Endothelial cell (in vitro differentiated cells): ENCODE measurements at places on chromosomes 7 and 10.

DNA sequence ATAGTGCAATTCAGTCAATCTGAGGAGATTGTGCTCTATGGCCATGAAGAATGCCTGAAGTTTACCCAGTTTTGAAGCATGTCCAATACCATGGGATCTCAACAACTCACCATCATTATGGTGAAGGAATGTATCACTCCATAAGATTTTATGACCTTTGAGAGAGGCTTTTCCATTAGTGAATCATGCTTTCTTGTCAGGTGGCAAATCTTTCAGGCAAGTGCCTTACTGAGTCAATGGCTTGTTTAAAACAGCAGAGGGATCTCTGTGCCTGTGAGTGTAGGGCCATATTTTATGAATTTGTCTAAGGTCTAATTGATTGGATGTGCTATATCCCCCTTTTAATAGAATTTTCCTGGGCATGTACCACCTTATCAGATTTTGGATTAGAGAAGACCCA is 131.5 kb downstream of the CCDC7 start:
- no peak for DNase-seq

- no peak for DNase-seq
Measured at GRCh38 chr7:19852192-19852591, 78.8 kb upstream of the TMEM196 start.

- no peak for DNase-seq
Measured at GRCh38 chr7:88109612-88110011, 110.2 kb downstream of the SRI start.

DNA sequence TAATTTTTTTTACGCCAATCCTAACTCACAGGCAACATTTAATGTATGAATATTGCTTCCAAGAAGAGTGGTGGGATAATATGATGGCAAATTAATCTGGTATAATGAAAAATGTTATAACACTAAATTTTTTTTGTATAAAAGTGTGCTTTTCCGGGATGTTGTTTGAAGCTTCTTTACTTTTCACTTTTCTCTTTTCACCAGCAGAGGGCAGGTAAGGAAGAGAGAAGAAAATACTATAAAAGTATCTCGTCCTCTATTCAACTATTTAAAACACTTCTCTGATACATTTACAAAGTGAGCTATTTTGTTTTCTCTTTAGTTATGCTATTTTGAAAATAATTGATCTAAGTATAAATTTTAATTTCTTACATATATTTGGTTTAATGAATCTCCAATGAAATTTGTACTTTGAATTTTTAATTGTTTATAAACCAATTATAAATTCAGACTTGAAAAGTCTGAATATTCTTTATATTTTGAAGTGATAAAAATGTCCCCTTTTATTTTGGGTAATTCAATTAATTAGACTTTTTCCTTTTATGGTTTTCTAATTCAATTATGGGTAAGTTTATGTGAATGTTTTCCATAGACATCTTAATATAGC is 20.7 kb upstream of the CFTR start:
- DNase-seq: no peak

DNA sequence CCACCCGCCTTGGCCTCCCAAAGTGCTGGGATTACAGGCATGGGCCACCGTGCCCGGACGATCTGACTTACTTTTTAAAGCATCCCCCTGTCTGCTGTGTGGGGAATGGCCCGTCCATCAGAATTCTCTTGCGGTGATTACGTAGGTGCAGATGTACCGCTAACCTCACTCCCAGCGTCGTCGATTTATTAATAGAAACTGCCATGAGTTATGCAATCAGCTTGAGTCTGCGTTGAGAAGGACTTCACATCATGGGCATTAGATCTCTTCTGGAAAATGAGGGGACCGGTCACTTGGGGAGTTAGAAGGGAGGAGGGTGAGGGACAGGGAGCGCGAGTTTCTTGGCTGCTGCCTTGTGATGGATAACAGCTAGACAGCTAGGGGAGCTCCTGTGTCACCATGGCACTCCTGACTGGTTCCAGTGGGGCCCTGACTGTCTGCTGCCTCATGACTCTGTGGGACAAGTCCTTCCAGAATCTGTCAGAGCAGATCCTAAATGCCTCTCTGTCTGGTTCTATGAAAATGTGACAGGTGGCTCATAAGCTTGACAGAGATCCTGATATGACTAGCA is 35.2 kb downstream of the POR start:
- no peak for DNase-seq

DNA sequence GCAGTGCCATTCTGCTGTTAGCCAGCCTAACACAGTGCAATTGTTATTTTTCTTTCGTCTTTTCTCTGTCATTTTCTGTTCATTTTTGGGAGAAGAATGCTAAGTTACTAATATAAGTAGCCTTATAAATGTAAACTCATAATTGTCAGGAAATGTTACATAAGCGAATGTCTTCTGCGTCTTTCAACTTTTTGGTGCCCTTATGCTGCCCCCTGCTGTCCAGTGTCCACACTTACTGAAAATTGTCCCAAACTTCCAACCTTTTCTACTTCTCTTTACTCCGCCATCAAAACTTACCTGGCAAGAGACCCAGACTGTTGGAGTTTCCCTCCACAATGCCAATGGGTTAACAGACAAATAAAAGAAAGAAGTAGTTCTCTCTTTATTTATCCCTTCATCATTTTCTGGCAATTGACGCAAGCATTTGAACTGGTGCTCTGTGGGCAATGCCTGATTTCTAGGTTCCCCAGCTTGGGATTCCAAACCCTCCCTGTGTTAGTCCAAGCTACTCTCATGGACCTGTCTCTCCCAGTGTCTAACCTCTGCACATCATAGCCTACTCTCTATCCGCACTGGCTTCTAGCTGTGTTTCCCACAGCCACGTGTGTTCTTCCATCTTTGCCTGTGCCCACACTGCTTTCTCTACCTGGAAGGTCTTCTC is 21.0 kb upstream of the EPC1 start:
- DNase-seq: peak; percentile 61

DNA sequence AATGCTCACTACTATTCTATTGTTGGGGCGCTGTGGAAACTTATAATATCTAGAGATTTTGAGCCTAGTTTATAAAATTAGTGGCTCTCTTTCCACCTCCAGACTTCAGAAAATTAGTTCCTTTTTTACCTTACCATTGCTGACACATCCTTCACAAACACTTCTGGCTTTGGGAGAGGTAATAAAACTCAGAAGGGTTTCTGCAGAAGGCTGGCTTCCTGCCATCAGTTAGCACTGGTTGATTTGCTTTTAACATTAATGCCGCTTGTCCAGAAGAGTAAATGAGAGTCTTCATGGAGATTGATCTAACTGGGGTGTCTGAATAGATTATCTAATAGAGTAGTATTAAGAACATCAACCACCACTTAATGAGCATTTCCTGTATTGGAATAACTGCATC is 20.3 kb downstream of the ACSM6 start:
- DNase-seq: no peak

GRCh38 chr7:43585562-43585961 is 2.7 kb downstream of the STK17A start:
- DNase-seq: no peak

GRCh38 chr7:139450851-139451250 is 32.6 kb downstream of the KLRG2 start:
- no peak for DNase-seq

DNA sequence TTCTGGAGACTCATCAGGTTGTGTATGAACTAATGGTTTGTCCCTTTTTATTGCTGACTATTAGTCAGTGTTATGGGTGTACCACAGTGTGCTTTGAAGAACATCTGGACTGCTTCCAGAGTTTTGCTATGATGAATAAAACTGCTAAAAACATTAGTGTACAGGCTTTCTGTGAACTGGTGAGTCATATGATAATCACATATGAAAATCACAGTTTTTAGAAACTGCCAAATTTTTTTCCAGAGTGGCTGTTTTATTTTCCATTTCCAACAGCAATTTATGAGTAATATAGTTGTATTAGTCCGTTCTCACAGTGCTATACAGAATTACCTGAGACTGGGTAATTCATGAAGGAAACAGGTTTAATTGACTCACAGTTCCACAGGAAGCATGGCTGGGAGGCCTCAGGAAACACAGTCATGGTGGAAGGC is 281.2 kb upstream of the VSTM2A start:
- no peak for DNase-seq

DNA sequence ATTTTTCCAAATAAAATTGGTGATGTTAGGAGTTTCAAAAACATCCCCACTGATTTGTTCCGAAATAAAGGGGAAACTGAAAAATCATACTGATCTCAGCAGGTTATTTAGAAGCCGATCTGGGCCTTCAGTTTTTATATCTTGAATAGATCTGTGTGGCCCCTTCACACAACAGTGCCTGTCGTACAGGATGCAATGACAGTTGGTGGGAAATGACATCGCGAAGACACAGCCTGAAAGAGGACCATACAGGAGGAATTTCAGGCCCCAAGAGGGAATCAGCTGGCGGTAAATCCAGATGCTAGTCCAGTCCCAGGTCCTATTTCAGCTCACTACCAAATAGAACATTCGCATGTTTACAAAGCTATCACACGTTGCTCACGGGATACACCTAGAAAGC is 3.0 kb downstream of the H2BK1 start:
- no peak for DNase-seq

- DNase-seq: no peak
Measured at GRCh38 chr7:135573541-135573940, 15.8 kb downstream of the NUP205 start.

- DNase-seq: no peak
Measured at GRCh38 chr7:39540320-39540719, 25.9 kb upstream of the YAE1 start.

GRCh38 chr7:75687246-75688088 is 51.3 kb downstream of the HIP1 start:
- DNase-seq: no peak

- no peak for DNase-seq
Measured at GRCh38 chr7:28573059-28573553, 160.8 kb downstream of the CREB5 start.

GRCh38 chr7:85887133-85887532 is 700.3 kb upstream of the SEMA3D start:
- no peak for DNase-seq

GRCh38 chr7:50812094-50812493 is 29.4 kb upstream of the GRB10 start:
- DNase-seq: no peak

DNA sequence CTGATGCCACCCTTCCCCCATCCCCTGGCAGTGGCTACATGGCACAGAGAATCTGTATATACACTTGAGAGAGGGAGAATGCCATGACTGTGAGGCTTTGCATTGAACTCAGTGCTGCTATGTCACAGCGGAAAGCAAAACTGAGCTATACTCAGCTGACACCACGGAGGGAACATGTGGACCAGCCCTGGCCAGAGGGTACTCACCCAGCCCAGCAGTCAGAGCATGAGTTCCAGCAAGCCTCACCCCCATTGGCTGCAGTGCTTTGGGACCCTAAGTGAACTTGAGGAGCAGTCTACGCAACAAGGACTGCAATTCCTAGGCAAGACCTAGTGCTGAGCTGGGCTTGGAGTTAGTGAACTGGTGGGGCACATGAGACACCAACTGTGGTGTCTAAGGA is 10.3 kb upstream of the AOC1 start:
- no peak for DNase-seq
